WTC11 (cell line): ENCODE measurements at places on chromosomes 5 and 9. TPM values are rescaled to one million over a fixed set of nuclear protein-coding genes. Genes with fewer than 3 reads are reported as not detected.

DNA sequence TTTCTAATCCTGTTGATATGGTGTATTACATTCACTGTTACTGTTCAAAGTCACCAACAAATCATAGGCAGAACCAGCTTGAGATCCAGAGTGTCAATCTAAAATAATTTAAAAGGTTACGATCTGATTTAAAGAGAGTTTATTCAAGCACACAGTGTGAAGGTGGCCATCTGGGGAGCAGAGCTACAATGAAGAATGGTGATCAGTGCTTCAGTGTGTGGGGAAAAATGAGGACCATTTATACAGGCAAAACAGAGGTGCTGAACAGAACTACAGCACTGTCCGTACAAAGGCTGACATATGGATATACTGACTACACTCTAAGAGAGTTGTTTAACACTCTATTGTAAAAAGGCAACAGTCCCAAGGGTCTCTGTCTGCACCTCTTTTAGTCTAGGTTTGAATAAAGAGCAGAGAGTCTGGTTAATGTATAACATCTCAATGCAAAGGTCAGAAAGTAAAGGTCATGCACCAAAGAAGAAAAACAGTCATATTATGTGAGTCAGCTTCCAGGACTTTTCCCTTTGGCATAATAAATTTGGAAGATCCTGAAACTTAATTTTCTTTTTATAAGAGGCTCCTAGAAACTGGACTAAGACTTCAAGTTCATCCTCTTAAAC lies 29.7 kb upstream of the TDRD7 start:
- no peak for DNase-seq

DNA sequence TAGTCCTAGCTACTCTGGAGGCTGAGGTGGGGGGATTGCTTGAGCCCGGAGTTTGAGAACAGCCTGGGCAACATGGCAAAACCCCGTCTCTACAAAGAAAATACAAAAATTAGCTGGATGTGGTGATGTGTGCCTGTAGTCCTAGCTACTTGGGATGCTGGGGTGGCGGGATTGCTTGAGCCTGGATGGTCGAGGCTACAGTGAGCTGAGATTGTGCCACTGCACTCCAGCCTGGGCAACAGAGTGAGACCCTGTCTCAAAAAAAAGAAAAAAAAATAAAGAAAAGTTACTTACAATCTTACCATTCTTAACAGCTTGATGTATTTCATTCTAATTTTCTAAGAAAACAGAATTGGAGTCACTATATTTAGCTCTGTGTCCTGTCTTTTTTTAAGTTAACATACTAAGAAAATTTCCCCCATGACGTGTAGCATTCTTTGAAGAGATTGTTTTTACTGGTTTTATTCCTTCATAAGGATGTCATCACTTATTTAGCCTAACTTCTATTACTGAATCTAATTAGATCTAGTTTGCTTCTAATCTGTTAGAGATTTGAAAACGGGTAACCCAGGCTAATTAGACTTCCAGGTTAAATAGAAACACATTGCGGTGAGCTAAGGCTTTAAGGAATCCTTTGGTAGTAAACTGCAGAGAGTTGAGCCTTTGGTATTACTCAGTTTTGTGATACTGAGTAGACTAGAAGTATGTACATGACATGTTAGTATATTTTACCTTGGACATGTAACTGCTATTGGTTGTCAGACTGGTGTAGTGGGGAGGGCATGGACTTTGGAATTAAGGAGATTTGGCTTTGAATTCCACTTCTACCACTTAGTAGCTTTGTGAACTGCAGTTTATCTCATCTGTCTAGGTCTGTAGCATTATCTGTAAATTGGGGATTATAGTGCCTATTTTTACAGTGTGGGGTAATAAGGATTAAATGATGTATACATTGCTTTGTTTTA lies 24.0 kb downstream of the HSPA4 start:
- DNase-seq, result no peak

DNA sequence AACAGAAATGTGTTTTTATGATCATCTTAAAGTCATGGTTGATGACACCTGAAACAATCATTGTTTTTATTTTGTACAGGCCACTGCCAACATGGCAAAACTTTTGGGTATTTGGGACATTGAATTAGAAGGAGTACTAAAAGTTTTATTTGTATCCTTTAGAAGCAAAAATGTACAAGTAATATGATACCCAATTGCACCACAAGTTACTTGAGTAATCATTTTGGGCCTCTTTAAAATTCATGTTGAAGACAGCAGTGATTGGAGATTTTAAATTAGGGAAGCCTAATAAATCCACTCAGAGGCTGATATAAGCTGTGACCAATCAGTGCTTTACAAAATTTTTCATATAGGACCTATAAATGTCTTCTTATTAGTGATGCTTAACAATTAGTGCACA lies 212.9 kb downstream of the MARCHF11 start:
- DNase-seq, result no peak

The SPATA31C1 gene
- total RNA-seq, result not detected in 3 replicates
